Islet precursor cell (in vitro differentiated cells): ENCODE measurements at places on chromosomes 4 and X.
A peak's percentile ranks its signal among the peaks of the same experiment; 100 is the strongest.

- peak; percentile 77 for DNase-seq
Observed at GRCh38 chr4:1072830-1073446, 40.4 kb downstream of the RNF212 start.

GRCh38 chr4:14867847-14868246, 134.4 kb upstream of the CPEB2 start:
- no peak for DNase-seq

GRCh38 chr4:76740866-76741662, 156.9 kb downstream of the SOWAHB start:
- no peak for DNase-seq

- no peak for DNase-seq
Observed at GRCh38 chrX:41332408-41333002, 1.5 kb upstream of the DDX3X start.
